Fibroblast of the conjunctiva (primary cell): ENCODE measurements at places on chromosomes 3 and 15.

DNA sequence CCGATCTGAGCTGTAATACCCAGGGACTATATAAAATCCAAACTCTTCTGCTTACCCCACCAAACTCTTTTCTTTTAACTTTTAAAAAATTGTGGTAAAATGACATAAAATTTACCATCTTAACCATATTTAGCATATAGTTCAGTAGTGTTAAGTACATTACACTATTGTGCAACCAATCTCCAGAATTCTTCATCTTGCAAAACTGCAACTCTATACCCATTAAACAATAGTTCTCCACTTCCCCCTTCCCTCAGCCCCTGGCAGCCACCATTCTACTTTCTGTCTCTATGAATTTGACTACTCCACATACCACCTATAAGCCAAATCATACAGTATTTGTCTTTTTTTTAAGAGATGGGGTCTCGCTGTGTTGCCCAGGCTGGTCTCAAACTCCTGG, 38.7 kb downstream of the SENP8 start:
- no peak for DNase-seq

DNA sequence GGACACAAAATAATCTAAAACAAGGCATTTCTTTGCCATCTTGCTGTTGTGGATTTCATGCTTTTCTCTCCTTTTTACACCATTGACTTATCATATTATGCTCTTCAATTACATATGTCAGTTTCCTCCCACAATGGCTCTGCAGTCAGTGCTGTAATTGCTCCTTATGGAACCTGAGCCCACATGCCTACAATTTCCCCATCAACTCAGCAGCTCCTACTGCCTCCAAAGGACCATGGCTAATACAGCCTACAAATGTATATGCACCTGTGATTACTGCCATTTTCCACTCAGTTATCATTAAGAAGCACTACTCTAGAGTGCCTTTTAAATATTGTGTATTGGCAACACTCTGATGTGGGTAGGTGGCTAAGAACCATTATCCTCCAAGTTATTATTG, 30.8 kb downstream of the RTP4 start:
- DNase-seq: no peak

- no peak for DNase-seq
These were observed 524.9 kb downstream of the ZNF385D start for GRCh38 chr3:21226086-21226485.

DNA sequence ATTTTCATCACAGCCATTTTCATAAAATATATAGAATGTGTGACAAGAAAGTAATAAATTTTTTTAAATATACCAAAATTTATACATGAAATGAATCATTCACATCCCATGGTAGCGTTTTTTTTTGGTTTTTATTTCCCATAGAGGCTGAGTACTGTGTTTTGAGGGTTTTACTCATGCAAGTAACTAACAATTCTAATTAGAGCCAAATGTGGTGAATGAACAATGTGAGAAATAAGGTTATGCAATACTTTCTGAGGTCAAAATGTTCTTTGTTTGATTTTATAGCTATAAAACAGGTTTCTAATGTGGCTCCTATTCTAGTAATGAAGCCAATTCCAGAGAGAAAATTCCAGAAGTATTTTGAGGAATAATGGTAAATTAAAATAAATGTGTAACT, 386.8 kb downstream of the TBC1D5 start:
- DNase-seq: peak; percentile 16

DNA sequence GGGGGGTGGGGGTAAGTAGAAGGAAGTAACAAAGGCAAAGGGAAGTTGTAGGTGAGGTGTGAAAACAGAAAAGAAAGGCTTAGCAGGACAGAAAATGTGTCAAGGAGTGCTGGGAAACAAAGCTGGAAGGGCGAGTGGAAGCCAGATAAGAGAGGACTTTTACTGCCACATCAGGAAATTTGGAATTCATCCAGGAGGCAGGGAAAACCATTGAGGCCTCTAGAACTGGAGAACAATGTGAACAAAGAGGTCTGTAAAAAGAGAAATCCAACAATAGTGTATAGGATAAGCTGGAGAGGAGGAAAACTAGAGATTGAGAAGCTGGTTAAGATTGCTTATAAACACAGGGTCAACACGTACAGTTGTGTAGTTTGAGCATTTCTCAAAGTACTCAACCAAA, 116.6 kb downstream of the NTRK3 start:
- DNase-seq: no peak
